ENCODE measurements at places on chromosomes 12 and 14.

GRCh38 chr14:70036665-70037064 is 152.1 kb downstream of the SLC8A3 start:
- no peak for DNase-seq

- no peak for DNase-seq
Measured at GRCh38 chr14:100320157-100320856, 2.8 kb upstream of the SLC25A47 start.

DNA sequence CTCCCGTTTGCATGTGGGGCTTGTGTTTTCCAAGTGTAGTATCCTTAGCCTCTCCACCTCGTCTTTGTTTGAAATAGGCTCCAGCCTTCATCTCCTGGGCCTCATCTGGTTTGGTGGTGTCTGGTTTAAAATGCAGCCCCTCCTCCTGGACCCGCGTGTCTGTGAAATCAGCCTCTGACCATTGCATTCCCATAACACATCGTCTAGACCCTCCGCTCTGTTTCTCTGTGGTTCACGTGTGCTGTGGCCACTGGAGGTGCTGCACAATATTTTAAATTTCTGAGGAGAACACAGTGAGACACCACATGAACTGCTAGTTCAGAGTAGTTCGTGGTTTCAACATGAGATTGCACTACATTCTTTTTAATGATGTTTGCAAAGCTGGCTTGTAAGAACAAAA is 35.6 kb downstream of the UBE3B start:
- no peak for DNase-seq

GRCh38 chr12:1639538-1639937 is 10.5 kb downstream of the WNT5B start:
- DNase-seq = no peak

- DNase-seq = no peak
Measured at GRCh38 chr12:132356691-132357622, 27.6 kb upstream of the GALNT9 start.

- DNase-seq = no peak
Measured at GRCh38 chr12:96456265-96456974, 33.0 kb upstream of the CFAP54 start.

- no peak for DNase-seq
Measured at GRCh38 chr12:72271451-72272090, 599 bp upstream of the TRHDE start.

GRCh38 chr14:86088156-86088555 is 558.2 kb downstream of the FLRT2 start:
- no peak for DNase-seq

DNA sequence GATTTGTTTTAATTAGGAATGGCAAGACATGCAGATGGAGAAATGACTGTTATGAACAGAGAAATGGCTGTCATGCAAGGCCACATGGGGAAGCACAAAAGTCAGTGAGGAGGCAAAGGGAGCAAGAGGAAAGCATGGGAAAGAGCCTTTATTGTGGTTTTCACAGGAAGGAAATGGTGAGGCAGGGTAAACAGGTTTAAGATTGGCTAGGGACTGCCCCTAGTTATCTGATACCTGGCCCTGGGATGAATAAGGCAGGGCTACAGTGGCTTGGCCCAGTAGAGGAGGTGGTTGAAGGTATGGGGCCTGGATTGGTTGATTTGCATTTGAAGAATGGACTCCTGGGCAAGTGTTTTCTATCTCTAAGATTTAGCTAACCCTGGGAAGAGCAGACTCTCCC is 168.7 kb upstream of the CNOT2 start:
- no peak for DNase-seq

DNA sequence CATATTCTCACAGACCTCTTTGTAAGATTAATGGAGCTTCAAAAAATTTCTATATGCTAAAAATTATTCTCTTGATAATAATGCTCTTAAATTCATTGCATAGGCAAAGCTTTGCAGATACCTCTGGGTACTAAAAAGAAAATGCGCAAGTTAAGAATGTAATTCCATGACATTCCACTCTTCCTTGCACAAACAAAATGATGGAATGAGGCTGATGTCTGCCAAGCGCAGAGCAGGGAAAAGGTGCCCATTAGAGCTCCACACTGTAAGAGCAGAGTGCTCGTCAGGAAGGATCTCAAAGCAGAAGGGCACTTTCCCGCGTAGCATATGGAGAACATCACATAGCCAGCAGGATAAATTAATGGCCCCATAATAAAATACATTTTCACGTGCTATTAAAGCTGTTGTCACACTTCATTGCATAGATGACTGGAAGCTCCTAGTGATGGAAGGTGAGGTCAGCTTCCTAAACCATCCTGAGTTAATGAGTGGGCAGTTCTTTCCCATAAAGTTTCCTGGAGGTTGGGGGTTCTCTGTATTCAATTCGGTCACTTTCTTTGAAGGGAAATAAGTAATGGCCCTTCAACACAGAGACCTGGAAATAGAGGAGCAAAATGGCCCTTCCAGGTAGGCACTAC is 1058.9 kb downstream of the GALC start:
- no peak for DNase-seq

DNA sequence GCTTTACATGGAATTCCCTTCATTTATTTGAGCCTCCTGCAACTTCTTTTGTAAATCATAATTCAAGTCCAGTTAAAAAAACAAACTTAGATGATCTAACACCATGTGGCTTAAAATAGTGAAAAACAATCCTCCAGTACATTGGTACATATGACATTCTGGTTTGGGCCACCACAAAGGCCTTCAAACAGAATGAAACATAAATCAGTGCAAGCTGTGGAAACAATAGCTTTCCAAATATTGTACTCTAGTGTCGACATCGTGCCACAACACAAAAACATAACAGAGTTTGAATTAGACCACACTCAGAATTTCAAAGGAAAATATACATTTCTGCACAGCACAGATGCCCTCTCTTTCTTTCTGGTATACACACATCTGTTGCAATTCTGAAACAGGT is 751.3 kb downstream of the SLC6A15 start:
- DNase-seq = no peak

- DNase-seq = no peak
Measured at GRCh38 chr14:102678394-102678793, 85.9 kb downstream of the RCOR1 start.

DNA sequence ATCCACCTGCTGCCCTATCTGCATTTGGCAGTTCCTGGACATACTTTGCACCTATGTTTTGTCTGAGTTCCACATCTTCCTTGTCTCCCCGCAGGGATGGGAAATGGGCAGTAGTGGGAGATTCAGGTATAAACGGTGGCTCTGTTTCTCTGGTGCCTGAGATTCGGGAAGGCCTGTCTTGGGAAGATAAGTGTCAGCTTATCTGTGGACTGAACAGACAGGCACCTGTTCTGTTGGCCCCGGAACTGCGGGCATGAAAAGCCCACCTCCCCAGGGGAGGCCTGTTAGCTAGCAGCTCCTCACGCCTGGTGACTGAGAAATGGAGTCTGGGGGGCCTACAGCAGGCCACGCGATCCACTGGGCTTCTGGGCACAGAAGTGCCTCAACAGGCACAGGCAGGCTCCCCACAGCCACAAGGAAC is 5.8 kb downstream of the PHB2 start:
- no peak for DNase-seq

GRCh38 chr12:63862187-63862968 is 17.9 kb downstream of the SRGAP1 start:
- no peak for DNase-seq

- DNase-seq = no peak
Measured at GRCh38 chr12:3838076-3838475, 35.1 kb downstream of the PARP11 start.

- no peak for DNase-seq
Measured at GRCh38 chr12:56029666-56030293, 8.9 kb downstream of the IKZF4 start.

- DNase-seq = no peak
Measured at GRCh38 chr12:51401020-51401419, 9.8 kb upstream of the GALNT6 start.

GRCh38 chr14:85295318-85295717 is 234.6 kb upstream of the FLRT2 start:
- DNase-seq = no peak

GRCh38 chr14:37150414-37150813 is 22.0 kb downstream of the SLC25A21 start:
- DNase-seq = no peak

GRCh38 chr12:44930972-44931600 is 55.0 kb upstream of the NELL2 start:
- DNase-seq = no peak

All from stimulated activated CD8-positive, alpha-beta memory T cell treated with anti-CD3 and anti-CD28 coated beads, Interleukin-2, amount 100 ng/mL, for 1 hour (primary cell).